Naive B cell (primary cell): ENCODE measurements at places on chromosomes 6 and 20. TPM values are rescaled to one million over a fixed set of nuclear protein-coding genes. Genes with fewer than 3 reads are reported as not detected.
A peak's percentile ranks its signal among the peaks of the same experiment; 100 is the strongest.

DNA sequence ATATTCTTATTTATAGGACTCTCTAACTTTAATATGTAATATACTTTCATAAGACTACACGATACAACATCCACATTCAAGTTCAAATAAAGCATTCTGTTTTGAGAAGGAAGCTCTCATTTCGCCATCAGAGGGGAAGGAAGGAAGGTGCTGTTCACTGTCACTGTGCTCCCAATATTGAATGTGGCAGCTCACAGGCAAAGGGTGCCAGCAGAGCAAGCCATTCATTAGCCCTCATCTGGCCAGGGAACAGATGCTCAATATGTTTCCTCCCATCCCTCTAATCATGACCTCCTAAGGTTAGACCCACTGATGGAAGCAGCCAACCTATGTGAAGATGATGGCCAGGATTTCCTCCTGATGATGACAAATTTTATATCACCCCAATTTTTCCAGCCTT is 154.4 kb downstream of the DST start:
- DNase-seq = no peak

GRCh38 chr6:166570929-166571713 is 15.4 kb downstream of the RAMACL start:
- no peak for DNase-seq

- no peak for DNase-seq
Observed at GRCh38 chr20:9613871-9614270, 99.5 kb downstream of the LAMP5 start.

DNA sequence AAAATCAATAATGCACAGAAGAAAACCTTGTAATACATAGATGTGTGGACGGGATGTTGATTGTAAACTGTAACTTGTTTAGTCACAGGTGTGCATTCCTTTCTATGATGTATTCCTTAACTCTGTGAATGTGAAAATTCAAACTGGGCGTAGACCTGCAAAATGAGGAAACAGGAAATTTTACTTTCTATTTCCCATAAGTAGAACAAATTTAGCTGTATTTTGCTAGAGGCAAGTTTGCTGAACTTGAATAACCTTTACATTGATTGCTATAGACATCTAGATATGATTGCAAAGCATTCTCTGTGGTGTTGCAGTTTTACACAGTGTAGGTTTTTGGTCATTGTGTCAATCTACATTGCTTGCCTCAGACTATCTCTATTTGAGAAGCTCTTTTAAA is 368.4 kb upstream of the MAN1A1 start:
- DNase-seq = no peak

DNA sequence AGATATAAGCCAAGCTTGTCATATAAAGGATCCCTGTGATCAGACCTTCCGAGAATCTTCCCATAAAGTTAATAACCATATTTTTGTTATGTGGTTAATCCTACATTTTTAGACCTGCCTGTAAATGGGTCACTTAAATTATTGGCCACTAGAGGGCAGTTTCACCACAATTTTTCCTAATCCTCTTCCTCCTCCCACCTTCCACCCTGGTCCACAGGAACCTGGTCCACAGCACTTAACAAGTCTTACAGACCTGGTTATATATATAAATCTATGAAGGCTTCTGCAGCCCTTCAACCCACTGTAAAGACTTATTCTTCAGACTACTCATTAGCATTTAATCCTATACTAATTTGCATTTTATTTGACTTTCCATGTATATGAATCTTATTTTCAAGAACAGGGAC is 28.3 kb downstream of the MRS2 start:
- peak; percentile 34 for DNase-seq

- no peak for DNase-seq
Observed at GRCh38 chr6:125700581-125701353, 48.7 kb upstream of the HEY2 start.

- DNase-seq = no peak
Observed at GRCh38 chr6:164898412-164898811, 411.0 kb downstream of the C6orf118 start.

DNA sequence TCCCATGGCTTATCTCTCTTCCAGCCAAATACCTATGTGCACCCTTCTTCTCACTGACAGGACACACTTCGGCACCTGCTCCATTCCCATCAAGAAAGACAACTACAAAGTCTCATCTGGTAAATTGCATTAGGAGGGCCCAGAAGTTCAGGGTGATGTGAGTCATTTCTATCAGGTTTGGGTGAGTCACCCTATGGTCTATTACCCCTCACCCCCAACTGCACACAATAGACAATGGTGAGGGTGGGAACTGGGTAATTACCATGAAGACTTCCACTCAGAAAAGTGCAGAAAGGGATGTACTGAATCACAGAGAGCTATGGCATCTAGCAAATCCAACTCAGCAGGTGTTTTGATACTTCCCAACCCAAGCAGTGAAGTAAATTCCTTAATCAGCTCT is 54.8 kb downstream of the OPN5 start:
- no peak for DNase-seq

- DNase-seq = no peak
Observed at GRCh38 chr20:22453244-22454080, 130.9 kb downstream of the FOXA2 start.

- no peak for DNase-seq
Observed at GRCh38 chr6:37017606-37018197, 12.2 kb downstream of the FGD2 start.

DNA sequence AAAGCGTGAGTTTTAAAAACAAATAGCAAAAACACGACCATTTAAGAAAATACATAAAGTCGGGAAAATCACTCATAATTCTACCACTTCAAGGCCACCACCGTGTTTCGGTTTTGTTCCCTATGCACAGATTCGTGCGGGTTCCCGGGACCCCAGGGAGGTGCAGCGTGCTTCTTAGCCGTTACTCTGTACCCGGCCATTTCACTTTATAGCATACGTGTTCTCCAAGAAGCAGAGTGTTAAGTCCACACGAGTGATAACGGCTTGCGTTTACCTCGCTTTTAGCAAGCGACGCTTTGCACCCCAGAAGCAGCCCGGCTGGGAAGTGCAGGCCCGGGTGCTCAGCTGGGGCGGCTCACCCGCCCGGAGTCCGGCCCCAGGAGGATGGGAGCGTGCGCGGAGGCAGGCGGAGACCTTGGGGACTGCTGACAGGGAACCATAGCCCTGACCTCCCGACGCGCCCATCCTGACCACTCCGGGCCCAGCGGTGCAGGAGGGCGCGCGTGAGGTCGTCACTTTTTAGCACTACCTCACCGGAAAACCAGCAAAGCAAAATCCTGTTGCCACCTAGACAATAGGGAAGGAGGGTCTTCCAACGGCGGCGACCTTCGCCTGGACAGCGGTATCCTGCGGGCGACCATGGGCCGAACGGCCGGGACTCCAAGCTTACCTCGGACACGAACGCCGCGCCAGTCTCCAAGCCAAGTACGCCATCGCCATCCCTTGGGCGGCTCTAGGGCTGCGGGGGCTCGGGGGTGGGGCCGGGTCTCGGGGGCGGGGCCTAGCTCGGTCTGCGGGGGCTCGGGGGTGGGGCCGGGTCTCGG is at the start of gene ECI2:
ECI2 (minus strand) TSS at position 735 of the 824 bp plus-strand sequence; CDS start at position 720, 15 bp downstream.
- DNase-seq = no peak

DNA sequence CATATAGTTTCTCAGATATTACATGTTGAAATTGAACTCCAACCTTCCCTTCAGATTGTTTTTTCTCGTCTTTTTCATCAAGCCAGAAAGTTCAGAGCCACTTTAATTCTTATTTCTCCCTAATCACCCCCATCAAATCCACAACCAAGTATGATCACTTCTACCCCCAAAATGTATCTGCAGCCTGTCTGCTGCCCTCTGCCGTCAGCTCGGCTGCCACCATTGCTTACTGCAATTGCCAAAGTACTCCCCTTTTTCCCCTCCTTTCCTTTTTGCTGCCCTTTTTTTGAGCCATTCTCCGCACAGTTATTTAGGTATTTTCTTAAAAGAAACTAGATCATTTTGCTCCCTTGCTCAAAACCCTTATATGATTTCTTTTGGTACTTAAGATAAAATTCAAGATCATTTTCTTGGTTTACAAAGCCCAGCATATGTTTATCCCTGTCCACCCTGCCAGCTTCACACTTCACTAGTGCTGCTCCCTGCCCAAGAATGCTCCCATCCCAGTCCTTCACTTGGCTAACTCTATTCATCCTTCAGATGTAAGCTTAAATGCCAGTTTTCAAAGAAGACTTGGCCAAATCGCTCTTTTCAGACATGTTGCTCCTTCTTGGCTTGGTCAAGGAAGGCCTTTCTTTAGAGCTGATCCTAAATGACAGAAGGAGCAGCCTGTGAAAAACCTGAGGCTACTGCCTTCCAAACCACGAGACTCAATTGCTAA is 63.7 kb downstream of the SH3BGRL2 start:
- no peak for DNase-seq

DNA sequence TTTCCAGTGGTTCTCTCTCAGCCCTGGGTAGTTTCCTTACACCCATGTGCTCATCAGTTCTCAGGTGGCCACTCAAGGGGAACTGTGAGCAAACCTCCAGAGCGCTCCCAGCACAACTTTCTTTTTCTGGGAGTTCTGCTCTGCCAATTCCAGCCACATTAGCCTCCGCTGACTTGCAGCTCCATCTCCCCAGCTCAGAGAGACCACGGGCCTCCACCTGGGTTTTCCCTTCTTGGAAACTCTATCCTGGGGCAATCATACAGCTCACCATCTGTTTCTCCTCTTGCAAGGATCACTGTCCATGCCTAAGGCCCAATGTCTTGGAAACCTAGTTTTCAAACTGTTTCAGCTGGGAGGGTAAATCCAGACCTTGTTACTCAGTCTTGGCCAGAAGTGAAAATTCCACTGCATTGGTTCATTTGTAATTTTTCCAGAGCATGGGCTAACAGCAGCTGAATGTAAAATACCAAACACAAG is 129.9 kb downstream of the EYA2 start:
- DNase-seq = no peak

DNA sequence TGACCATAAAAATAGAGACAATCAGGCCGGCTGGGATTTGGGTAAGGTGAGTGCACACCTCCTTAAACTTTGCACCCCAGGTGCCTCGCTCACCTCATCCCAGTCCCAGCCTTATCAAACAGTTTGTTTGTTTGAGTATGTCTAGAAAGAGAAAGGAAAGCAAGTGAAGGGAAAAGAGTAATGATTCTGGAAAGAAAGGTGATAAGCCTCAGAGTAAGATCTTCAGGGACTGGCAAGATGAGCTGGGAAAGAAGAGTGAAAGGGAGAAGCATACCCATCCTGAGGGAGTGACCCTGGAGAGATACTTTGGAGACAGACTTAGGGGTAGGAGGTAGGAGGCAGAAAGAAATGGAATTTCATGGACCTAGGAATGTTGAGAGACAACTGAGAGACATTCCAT is 1.7 kb downstream of the TAP2 start:
- DNase-seq = no peak

DNA sequence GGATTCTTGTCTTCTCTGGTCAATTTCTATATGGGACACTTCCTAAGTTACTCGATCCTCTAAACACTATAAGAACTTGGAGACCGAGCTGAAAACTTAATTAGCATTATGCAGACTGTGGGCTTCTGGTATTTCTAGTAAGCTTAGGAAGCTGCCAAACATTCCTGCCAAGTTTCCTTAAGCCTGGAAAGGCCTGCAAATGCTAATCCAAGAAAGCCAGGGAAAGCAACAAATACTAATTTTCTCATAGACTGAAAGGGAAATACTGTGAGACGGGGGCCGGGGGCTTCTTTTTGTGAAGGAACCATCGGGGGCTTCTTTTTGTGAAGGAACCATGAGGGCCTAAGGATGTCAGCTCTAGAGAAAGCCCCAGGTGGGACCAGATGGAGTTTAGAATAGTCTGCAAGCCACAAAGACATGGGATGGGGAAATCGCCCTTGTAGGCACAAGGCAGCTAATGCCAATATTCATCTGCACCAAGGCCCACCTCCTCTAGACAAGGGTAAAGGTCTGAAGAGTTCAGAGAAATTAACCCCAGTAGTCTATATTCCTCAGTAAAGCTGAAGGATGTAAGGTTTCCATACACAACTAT is 332.4 kb upstream of the PRDM1 start:
- no peak for DNase-seq

- no peak for DNase-seq
Observed at GRCh38 chr6:137874204-137875057, 7.4 kb downstream of the TNFAIP3 start.

MYH7B gene
- not detected for polyA plus RNA-seq

TAAR8 gene
- polyA plus RNA-seq = not detected

PLN gene
- polyA plus RNA-seq = 0.29 TPM

EPB41L1 gene
- not detected for polyA plus RNA-seq

SCUBE3 gene
- polyA plus RNA-seq = 0.18 TPM

SLCO4A1 gene
- polyA plus RNA-seq = 1.6 TPM

SLC25A27 gene
- not detected for polyA plus RNA-seq

LPA gene
- polyA plus RNA-seq = not detected

SLC2A10 gene
- not detected for polyA plus RNA-seq

DTD1 gene
- polyA plus RNA-seq = 58.4 TPM

GTSF1L gene
- polyA plus RNA-seq = not detected
